ENCODE measurements at places on chromosomes 3 and 15. TPM values are rescaled to one million over a fixed set of nuclear protein-coding genes. Genes with fewer than 3 reads are reported as not detected.

- no peak overlapping the region for H3K4me3 ChIP-seq
- H3K36me3 ChIP-seq, result no peaks in the 10 kb centered on the region
- no peak overlapping the region for H3K27ac ChIP-seq
- H3K4me1 ChIP-seq, result no peaks in the 10 kb centered on the region
- DNase-seq, result no peak
Measured at GRCh38 chr3:152229692-152230091, 39.0 kb upstream of the MBNL1 start.

GRCh38 chr3:52216585-52217408 lies 8.6 kb downstream of the TLR9 start:
- peak overlapping the region; percentile 75 for H3K27ac ChIP-seq
- no peak overlapping the region for H3K4me3 ChIP-seq
- H3K36me3 ChIP-seq, result peaks cover 33% of the 10 kb centered on the region
- peaks cover 29% of the 10 kb centered on the region for H3K4me1 ChIP-seq

- H3K27me3 ChIP-seq, result no peaks in the 10 kb centered on the region
- H3K27ac ChIP-seq, result no peak overlapping the region
- no peaks in the 10 kb centered on the region for H3K36me3 ChIP-seq
- peaks cover 10% of the 10 kb centered on the region for H3K4me1 ChIP-seq
Measured at GRCh38 chr3:111796566-111796965, 62.5 kb upstream of the PHLDB2 start.

- no peak overlapping the region for H3K4me3 ChIP-seq
- H3K27ac ChIP-seq, result no peak overlapping the region
- DNase-seq, result no peak
- no peaks in the 10 kb centered on the region for H3K27me3 ChIP-seq
- H3K36me3 ChIP-seq, result no peaks in the 10 kb centered on the region
- no peaks in the 10 kb centered on the region for H3K4me1 ChIP-seq
Measured at GRCh38 chr3:22236490-22237270, 485.7 kb upstream of the ZNF385D start.

DNA sequence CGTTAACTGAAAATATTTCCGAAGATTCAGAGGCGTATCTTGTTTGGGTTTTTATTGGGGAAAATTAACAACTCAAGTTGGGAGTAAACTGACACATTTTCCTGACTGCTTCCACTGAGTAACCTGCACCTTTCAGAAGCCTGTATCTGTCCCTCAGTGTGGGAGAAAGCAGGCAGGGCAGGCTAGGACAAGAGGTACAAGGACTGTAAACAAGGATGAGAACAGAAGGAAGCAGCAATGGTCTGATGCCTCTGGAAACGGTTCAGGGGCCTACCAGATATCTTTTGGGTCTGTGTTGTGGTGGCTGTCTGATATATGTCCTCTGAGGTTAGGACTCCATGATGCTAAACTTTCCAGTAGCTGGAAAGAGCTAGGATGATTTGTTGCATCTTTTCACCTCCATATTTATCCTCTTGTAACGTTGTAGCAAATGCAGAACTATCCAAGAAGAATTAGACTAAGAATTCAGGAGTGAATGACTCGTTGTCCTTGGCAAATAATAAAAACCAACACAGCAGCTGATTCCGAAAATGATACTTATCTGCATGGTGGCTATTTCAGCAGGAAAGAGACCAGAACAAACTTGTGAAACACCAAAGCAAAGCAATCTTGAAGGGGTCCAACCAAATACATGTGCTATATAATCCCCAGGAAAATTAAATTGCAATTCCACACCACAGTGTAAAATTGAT lies 195.9 kb upstream of the ICE2 start:
- no peak overlapping the region for H3K27ac ChIP-seq
- no peak for DNase-seq
- H3K4me1 ChIP-seq, result no peaks in the 10 kb centered on the region
- no peaks in the 10 kb centered on the region for H3K36me3 ChIP-seq
- H3K27me3 ChIP-seq, result no peaks in the 10 kb centered on the region

GRCh38 chr3:196740481-196741248 lies 1.0 kb downstream of the PAK2 start:
- peak overlapping the region; percentile 90 for H3K27ac ChIP-seq
- peaks cover 6% of the 10 kb centered on the region for H3K4me1 ChIP-seq
- no peaks in the 10 kb centered on the region for H3K27me3 ChIP-seq

GRCh38 chr15:66503780-66504562 lies 684 bp downstream of the RPL4 start:
- H3K36me3 ChIP-seq, result peaks cover 40% of the 10 kb centered on the region
- peaks cover 20% of the 10 kb centered on the region for H3K4me1 ChIP-seq
- H3K27ac ChIP-seq, result peak overlapping the region; percentile 87
- DNase-seq, result no peak
- H3K27me3 ChIP-seq, result no peaks in the 10 kb centered on the region

- H3K36me3 ChIP-seq, result no peaks in the 10 kb centered on the region
- no peaks in the 10 kb centered on the region for H3K27me3 ChIP-seq
- H3K4me1 ChIP-seq, result no peaks in the 10 kb centered on the region
- no peak overlapping the region for H3K4me3 ChIP-seq
- no peak for DNase-seq
Measured at GRCh38 chr3:60363817-60364216, 887.4 kb downstream of the FHIT start.

DNA sequence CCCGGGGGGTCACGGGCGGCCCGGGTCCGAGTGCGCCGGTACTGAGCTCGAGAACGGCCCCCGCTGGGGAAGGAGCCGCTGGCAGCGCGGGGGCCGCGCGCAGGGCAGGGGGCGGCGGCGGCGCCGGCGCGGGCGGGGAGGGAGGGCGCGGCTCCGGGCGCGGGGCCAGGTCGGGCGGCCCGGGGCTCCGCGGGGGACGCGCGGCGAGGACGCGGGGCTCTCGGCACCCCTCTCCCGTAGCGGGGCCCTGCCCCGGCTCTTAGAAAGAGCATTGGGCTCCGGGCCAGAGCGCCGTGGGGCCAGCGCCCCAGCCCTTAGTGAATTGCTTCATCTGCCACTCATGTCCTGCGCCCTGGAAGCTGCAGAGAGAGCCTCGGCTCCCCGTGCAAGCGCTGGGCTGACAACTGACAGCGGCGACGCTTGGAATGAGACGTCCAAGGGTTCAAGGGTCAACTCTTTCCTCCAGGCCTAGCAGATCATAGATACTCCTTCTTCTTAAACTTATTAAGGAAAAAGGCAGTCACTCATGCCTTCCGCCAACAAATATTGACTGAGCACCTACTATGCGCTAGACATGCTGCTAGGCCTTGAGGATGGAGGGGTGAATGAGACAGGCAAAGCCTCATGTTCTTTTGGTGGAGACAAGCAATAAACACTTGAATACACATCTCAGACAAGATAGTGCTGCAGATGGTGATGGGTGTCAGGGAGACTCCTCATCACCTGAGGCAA lies 140.8 kb downstream of the SMAD6 start:
- no peaks in the 10 kb centered on the region for H3K27me3 ChIP-seq
- peaks cover 5% of the 10 kb centered on the region for H3K4me1 ChIP-seq
- peak; percentile 59 for DNase-seq
- no peaks in the 10 kb centered on the region for H3K36me3 ChIP-seq

- H3K27me3 ChIP-seq, result no peaks in the 10 kb centered on the region
- H3K4me1 ChIP-seq, result no peaks in the 10 kb centered on the region
- H3K27ac ChIP-seq, result no peak overlapping the region
- no peaks in the 10 kb centered on the region for H3K36me3 ChIP-seq
Measured at GRCh38 chr3:179432451-179432850, 18.8 kb downstream of the GNB4 start.

- no peak for DNase-seq
- no peaks in the 10 kb centered on the region for H3K27me3 ChIP-seq
- no peaks in the 10 kb centered on the region for H3K4me1 ChIP-seq
- H3K27ac ChIP-seq, result no peak overlapping the region
Measured at GRCh38 chr15:39200586-39200985, 380.3 kb upstream of the THBS1 start.

- no peak for DNase-seq
- H3K36me3 ChIP-seq, result no peaks in the 10 kb centered on the region
- no peak overlapping the region for H3K4me3 ChIP-seq
- no peak overlapping the region for H3K27ac ChIP-seq
Measured at GRCh38 chr3:190716211-190716610, 146.3 kb downstream of the GMNC start.

- no peaks in the 10 kb centered on the region for H3K4me1 ChIP-seq
- H3K27me3 ChIP-seq, result no peaks in the 10 kb centered on the region
- no peak for DNase-seq
Measured at GRCh38 chr3:154943981-154944380, 136.1 kb upstream of the MME start.

TMEM87A gene
- total RNA-seq, result 26.2 TPM

ZNF620 gene
- 7.1 TPM for total RNA-seq

CTXND1 gene
- 4.1 TPM for total RNA-seq

KCNMB3 gene
- 1.6 TPM for total RNA-seq

ZNF710 gene
- total RNA-seq, result 5.4 TPM

SETD5 gene
- total RNA-seq, result 20.6 TPM
